ENCODE measurements at places on chromosomes 16 and 17.

GRCh38 chr16:86824751-86825296 is 246.5 kb downstream of the FOXL1 start:
- no peaks in the 10 kb centered on the region for H3K36me3 ChIP-seq
- no peak overlapping the region for H3K27ac ChIP-seq
- peaks cover 20% of the 10 kb centered on the region for H3K27me3 ChIP-seq
- no peak overlapping the region for H3K4me3 ChIP-seq

DNA sequence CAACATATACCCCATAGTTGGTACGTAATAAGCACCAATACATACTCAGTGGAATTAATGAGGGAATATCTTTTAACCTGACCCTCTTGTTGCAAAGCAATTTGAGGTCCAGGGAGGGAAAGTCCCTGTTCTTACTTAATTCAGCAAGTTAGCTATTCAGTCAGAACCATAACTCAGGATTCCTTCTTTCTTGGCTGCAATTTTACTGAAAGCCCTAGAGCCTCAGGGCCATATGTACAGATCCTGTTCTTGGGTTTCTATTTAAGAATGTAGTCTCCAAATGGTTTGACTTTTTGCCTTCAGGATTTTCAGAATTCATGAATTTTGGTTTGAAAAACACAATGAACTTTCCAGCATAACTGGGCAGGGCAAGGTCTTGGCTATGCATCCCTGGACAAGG is 436.5 kb downstream of the HS3ST4 start:
- no peak overlapping the region for H3K4me3 ChIP-seq
- H3K36me3 ChIP-seq: no peaks in the 10 kb centered on the region
- H3K27ac ChIP-seq: no peak overlapping the region
- DNase-seq: no peak
- peaks cover 15% of the 10 kb centered on the region for H3K27me3 ChIP-seq

GRCh38 chr17:76753061-76753961 is 15.4 kb downstream of the MFSD11 start:
- H3K27ac ChIP-seq: no peak overlapping the region
- H3K4me1 ChIP-seq: no peaks in the 10 kb centered on the region
- H3K27me3 ChIP-seq: no peaks in the 10 kb centered on the region
- peaks cover 51% of the 10 kb centered on the region for H3K36me3 ChIP-seq
- no peak for DNase-seq

- H3K4me3 ChIP-seq: no peak overlapping the region
- no peak for DNase-seq
- H3K27me3 ChIP-seq: no peaks in the 10 kb centered on the region
- no peaks in the 10 kb centered on the region for H3K36me3 ChIP-seq
- H3K4me1 ChIP-seq: no peaks in the 10 kb centered on the region
- H3K27ac ChIP-seq: no peak overlapping the region
Measured at GRCh38 chr17:33511670-33512069, 218.6 kb upstream of the ASIC2 start.

DNA sequence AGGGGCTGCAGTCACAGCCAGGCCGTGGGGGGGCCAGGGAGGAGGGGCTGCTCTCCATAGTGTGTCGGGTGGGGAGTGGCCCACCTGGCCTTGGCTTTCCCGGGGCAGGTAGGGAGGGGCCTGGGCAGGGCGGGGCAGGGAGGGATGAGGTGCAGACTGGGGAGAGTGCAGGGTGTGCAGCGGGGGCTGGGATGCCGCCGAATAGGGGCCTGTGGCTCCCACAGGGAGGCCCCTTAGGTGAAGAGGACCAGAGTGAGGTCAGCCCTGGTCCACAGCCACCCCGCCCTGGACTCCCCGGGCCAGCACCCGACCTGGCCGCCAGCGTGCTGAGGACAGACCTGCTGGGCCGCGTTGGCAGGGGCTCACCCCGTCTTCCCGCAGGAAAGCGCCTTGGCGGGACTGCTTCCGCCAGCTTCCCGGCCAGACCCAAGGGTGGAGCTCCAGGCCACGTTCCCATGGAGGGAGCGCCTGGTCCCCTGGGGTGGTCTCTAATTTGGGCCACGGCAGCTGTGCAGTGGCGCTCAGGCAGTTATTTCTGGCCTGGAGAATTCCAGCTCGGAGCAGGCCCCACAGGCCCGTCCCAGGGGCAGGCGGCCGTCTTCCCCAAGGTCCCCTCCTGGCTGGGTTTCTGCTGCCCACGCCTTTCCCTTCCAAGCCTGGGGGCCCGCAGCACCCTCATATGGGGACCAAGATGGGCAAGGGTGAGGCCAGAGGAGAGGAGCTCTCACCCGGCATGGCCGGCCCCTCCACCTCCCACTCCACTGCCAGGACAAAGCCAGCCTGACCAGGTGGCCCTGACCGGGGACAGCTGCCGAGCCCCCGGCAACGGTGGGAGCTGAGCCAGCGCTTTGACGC is 27.9 kb downstream of the CACNA1H start:
- peaks cover 43% of the 10 kb centered on the region for H3K36me3 ChIP-seq
- no peak overlapping the region for H3K27ac ChIP-seq
- H3K4me3 ChIP-seq: no peak overlapping the region
- no peaks in the 10 kb centered on the region for H3K27me3 ChIP-seq
- peaks cover 49% of the 10 kb centered on the region for H3K4me1 ChIP-seq

DNA sequence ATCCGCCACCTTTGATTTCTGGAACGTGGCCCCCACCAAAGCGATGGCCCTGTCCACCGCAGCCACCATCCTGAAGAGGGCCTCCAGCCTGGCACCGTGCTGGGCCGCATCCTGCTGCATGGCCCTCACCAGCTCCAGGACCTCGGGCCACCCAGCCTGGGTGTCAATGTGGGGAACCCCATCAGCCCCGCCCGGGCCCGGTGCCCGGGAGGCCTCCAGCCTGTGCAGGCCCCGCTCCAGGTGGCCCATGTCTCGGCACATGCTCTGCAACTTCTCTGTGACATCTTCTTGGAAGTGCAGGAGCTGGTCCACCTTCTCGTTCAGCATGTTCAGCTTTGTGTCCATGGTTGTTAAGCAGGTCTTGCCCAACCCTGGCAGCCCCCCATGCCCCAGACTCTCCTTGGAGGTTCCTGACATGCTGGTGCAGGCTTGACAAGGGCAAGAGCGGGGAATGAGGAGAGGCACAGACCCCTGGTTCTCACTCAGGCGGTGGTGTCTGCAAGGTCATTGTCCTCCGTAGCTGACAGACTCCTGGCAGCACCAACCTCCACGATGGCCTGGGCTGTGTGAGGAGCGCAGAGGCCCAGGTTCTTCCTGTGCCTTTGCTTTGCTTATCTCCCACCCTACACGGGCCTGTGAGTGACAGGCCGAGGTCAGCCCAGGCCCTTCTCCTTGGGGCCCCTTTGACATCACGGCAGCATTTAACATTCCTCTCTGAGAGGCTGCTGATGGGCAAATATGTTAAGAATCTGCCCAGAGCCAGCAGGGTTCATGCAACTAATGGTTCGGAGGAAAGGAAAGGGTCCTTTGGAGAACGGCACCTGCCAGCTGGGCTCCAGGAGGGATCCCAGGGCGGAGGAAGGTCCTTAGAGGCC is at the start of gene MYLK3:
TSS of gene MYLK3 (minus strand) at position 568 of the 875 bp plus-strand sequence. CDS start at position 417, 151 bp downstream.
- H3K36me3 ChIP-seq: peaks cover 3% of the 10 kb centered on the region
- H3K4me3 ChIP-seq: no peak within 1 kb of the TSS
- DNase-seq: no peak
- H3K4me1 ChIP-seq: peaks cover 16% of the 10 kb centered on the region

- H3K36me3 ChIP-seq: peaks cover 59% of the 10 kb centered on the region
- H3K4me1 ChIP-seq: peaks cover 26% of the 10 kb centered on the region
- no peak for DNase-seq
- no peaks in the 10 kb centered on the region for H3K27me3 ChIP-seq
- no peak overlapping the region for H3K4me3 ChIP-seq
Measured at GRCh38 chr17:2034806-2035540, 5.0 kb downstream of the DPH1 start.

DNA sequence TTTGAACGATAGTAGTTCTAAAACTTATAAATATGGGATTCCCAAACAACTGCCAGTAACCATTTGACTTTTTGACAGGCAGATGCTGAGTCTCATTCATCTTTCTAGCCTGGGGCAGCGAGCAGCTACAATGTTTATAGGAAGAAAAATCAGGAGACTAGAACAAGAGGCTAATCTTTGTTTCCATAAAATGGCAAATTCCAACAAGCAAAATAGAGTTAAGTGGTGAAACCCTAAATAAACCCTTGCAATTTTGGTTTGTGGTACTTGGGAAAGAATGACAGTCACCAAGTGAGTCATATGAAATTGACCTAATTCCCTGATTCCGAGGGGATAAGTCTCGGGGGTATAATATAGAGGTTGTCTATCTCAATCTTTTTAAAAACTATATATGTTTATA is 27.3 kb upstream of the HS3ST2 start:
- H3K4me3 ChIP-seq: no peak overlapping the region
- DNase-seq: no peak
- H3K27me3 ChIP-seq: no peaks in the 10 kb centered on the region
- peaks cover 3% of the 10 kb centered on the region for H3K4me1 ChIP-seq
- H3K27ac ChIP-seq: no peak overlapping the region

DNA sequence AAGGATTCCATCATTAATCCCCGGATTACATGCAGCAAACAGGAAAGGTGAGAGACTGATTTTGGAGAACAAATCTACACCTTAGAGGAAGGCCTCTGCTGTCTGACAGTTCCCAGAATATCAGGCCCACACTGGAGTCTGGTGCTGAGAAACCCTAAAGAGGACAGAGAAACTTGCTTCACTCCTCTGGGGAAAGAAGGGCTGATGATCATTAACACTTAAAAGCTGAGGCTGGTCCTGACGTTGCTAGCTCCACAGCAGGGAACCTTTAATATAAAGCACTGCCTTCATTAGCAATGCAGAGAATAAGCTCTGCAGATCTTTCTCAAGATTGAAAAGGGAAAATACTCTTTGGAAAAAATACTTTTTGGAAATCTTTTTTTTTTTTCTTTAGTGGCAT is 1472.4 kb upstream of the GOT2 start:
- no peak for DNase-seq
- no peaks in the 10 kb centered on the region for H3K4me1 ChIP-seq
- H3K27ac ChIP-seq: no peak overlapping the region
- H3K27me3 ChIP-seq: no peaks in the 10 kb centered on the region
- no peak overlapping the region for H3K4me3 ChIP-seq

DNA sequence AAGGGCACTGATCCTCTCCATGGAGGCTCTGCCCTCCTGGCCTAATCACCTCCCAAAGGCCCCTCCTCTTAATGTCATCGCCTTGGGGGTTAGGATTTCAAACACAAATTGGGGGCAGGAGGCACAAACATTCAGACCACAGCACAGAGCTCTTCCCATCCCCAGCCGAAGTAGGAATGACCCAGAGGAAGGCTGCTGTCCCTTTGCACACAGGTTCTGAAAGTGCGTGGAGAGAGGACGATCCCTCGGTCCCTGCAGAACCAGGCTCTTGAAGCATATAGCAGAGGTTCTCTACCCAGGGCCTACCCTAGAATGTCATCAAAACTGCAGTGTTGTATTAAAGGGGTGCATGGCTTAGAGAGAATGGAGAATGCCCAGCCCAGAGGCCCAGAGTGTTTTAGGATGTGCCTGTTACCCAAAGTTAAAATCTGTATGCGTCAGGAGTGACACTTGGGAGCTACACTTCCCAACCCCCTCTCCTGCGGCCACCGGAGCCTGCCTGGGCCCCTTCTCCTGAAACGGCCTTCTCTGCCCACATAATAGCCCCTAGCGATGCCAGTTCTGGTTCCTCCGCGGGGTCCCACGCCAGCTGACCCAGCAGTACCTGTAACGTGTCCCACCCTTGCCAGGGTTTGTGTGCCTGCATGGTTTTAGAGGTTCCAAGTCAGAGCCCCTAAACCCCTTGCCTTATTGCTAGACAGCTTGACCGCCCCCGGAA is 159.5 kb upstream of the CACNG5 start:
- DNase-seq: no peak
- peaks cover 5% of the 10 kb centered on the region for H3K4me1 ChIP-seq
- no peaks in the 10 kb centered on the region for H3K36me3 ChIP-seq
- no peaks in the 10 kb centered on the region for H3K27me3 ChIP-seq
- H3K4me3 ChIP-seq: no peak overlapping the region
- H3K27ac ChIP-seq: no peak overlapping the region

DNA sequence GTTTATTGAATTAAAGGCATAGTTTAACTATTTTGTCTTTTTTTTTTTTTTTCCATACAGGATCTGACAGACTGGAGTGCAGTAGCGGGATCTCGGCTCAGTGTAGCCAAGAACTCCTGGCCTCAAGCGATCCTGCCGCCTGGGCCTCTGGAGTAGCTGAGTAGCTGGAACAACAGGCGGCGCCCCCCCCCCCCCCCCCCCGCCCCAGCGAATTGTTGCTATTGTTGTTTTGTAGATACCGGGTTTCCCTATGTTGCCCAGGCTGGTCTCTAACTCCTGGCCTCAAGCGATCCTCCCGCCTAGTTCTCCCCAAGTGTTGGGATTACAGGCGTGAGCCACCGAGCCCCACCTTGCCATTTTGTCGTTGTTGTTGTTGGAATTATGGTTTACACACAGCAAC is 1.3 kb upstream of the CENPV start:
- DNase-seq: no peak
- peaks cover 5% of the 10 kb centered on the region for H3K27me3 ChIP-seq
- H3K4me1 ChIP-seq: peaks cover 17% of the 10 kb centered on the region
- no peak overlapping the region for H3K27ac ChIP-seq

GRCh38 chr16:57021757-57022156 is 32.4 kb downstream of the NLRC5 start:
- H3K4me1 ChIP-seq: no peaks in the 10 kb centered on the region
- peaks cover 2% of the 10 kb centered on the region for H3K36me3 ChIP-seq
- no peak overlapping the region for H3K4me3 ChIP-seq
- H3K27ac ChIP-seq: no peak overlapping the region
- H3K27me3 ChIP-seq: no peaks in the 10 kb centered on the region
- no peak for DNase-seq

DNA sequence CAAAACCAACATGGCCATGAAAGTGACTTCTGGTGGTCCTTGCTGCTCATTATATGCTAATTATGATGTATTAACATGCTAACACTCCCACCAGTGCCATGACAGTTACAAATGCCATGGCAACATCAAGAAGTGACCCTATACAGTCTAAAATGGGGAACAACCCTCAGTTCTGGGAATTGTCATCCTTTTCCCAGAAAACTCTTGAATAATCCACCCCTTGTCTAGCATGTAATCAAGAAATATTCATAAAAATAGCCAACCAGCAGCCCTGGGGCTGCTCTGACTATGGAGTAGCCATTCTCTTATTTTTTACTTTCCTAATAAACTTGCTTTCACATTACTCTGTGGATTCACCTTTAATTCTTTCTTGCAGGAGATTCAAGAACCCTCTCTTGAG is 35.9 kb downstream of the DNAJA2 start:
- no peaks in the 10 kb centered on the region for H3K36me3 ChIP-seq
- H3K27ac ChIP-seq: no peak overlapping the region
- no peaks in the 10 kb centered on the region for H3K27me3 ChIP-seq
- no peaks in the 10 kb centered on the region for H3K4me1 ChIP-seq
- H3K4me3 ChIP-seq: no peak overlapping the region
- DNase-seq: no peak

- no peak overlapping the region for H3K4me3 ChIP-seq
- H3K27ac ChIP-seq: no peak overlapping the region
- H3K4me1 ChIP-seq: no peaks in the 10 kb centered on the region
Measured at GRCh38 chr16:88725609-88726407, 19.5 kb downstream of the CTU2 start.
